ENCODE measurements at places on chromosomes 2 and 18. TPM values are rescaled to one million over a fixed set of nuclear protein-coding genes. Genes with fewer than 3 reads are reported as not detected.

GRCh38 chr2:37771600-37772088, 100.2 kb upstream of the CDC42EP3 start:
- DNase-seq = no peak

DNA sequence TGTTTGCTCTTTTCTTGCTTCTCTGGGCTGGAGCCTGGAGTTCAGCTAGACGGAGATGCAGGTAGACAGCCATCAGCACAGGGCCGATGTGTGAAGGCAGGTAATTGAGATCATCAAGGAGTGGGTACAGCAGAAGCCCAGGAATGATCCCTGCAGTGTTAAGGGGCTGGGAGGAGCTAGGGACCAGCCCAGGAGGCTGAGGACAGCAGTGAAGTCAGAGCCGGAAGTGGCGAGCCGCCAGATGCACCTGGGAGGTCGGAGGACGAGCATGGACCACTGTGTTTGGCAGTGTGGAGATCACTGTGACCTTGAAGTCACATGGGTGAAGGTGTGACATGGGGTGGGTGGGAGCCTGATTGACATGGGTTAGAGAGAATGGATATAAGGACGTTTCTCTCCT, 6.2 kb upstream of the ZNF236 start:
- DNase-seq = no peak

- no peak for DNase-seq
Measured at GRCh38 chr2:60746318-60746717, 9.8 kb upstream of the PAPOLG start.

TCF23 gene
- not detected for total RNA-seq

- DNase-seq = peak; percentile 58
Measured at GRCh38 chr2:223797811-223798721, 39.3 kb downstream of the AP1S3 start.

DNA sequence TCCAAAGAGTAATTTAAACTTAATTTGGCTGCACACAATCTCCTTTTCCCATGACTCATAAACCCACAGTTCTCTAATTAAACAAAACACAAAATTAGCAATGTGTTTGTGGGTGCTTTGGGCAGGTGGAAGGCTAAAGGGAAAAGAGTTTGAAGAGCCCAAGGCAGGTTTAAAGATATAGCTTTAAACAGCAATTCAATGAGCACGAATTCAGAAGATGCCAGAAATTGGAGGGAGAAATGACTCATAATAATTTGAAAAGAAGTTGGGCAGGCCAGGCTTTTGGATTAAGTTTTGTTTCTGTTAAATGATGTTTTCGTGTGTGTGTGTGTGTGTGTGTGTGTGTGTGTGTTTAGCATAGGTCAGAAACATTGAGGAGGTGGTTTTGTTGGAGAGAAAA, 594.8 kb upstream of the ZEB2 start:
- no peak for DNase-seq

- no peak for DNase-seq
Measured at GRCh38 chr2:160664603-160665140, 171.1 kb upstream of the RBMS1 start.
